Tongue (tissue), 3 donors: ENCODE measurements at places on chromosomes 6 and 20.

DNA sequence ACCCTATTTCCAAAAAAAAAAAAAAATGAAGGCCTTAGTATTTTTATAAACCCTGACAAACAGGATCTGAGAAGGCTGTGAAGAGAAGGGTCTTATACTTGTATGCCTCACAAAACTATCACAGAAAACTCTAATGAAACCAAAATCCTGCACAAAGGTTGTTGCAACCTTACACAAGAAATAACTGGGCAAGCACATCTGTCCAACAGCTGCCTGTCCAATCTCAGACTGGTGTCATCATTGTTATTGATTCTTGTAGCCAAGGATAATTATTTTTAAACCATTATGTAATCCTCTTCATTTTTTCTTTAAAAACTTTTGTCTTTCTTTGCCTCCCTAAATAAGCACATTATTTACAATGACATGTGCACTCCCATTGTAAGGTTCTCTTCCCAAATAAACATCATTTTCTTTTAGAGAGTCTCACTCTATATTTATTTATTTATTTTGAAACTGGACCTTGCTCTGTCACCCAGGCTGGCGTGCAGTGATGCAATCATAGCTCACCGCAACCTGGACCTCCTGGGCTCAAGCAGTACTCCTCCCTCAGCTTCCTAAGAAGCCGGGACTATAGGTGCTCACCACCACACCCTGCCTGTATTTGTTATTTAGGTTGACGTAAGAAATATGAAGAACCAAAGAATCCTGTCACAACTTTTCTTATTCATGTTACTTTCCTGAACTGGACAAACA is 697.1 kb downstream of the DOK5 start:
- no peak for DNase-seq

DNA sequence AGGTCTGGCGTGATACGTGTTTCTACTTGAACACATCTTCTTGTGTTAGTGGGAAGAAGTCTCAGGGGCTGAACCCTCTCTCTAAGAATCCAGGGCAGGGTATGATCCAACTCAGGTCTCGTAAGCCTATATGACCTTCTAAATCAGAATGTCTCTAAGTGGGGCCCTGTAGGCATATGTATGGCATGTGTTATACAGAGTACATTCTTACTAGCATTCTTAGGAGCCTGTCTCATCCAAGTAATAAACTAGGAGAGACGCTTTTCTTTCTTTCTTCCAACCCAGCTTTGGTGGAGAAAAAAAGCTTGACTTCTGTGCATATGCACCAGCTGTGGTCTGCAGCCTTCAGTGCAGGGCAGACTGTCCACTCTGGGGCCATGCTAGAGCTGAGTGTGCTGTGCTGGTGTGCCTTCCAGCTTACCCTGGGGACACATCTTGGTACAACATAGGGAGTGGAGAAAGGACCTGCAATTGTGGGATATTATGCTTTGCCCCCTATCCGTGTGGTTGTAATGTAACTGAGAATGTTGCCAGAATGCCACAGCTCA is 47.3 kb downstream of the L3MBTL3 start:
- no peak for DNase-seq

- no peak for DNase-seq
Measured at GRCh38 chr6:24990236-24990845, 54.6 kb upstream of the RIPOR2 start.

GRCh38 chr20:40467067-40467466 is 222.0 kb downstream of the MAFB start:
- DNase-seq, result no peak

- no peak for DNase-seq
Measured at GRCh38 chr6:40152701-40153436, 218.6 kb upstream of the MOCS1 start.

DNA sequence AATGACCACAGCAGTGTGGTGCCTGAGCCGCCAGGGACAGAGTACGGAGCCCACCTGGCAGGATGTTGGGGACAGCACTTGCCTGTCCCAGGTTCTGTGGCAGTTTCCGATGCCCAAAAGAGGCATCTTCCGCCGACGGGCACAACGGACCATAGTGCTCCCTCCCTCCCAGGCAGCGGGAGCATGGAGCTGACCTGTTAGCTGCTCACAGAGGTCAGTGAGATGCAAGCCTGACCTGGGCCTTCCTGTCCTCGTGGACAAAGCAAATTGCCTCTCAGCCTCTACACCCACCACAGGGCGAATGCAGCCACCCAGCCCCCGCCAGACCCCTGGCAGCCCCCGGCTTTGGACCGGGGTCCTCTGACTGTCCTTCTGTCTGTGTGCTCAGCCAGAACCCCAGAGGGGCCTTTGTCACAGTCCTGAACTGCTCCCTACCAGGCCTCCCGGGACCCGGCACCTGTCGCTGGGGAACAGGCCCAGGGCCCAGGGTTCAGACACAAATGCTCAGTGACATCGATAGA is 16.2 kb upstream of the FRMD1 start:
- DNase-seq, result no peak

GRCh38 chr6:116144605-116145004 is 18.7 kb upstream of the COL10A1 start:
- DNase-seq, result peak; percentile 44

- DNase-seq, result peak; percentile 31
Measured at GRCh38 chr6:775863-776262, 82.9 kb upstream of the EXOC2 start.

- DNase-seq, result no peak
Measured at GRCh38 chr20:54254596-54254995, 46.7 kb downstream of the PFDN4 start.
